ENCODE measurements at places on chromosomes 1 and 21.

DNA sequence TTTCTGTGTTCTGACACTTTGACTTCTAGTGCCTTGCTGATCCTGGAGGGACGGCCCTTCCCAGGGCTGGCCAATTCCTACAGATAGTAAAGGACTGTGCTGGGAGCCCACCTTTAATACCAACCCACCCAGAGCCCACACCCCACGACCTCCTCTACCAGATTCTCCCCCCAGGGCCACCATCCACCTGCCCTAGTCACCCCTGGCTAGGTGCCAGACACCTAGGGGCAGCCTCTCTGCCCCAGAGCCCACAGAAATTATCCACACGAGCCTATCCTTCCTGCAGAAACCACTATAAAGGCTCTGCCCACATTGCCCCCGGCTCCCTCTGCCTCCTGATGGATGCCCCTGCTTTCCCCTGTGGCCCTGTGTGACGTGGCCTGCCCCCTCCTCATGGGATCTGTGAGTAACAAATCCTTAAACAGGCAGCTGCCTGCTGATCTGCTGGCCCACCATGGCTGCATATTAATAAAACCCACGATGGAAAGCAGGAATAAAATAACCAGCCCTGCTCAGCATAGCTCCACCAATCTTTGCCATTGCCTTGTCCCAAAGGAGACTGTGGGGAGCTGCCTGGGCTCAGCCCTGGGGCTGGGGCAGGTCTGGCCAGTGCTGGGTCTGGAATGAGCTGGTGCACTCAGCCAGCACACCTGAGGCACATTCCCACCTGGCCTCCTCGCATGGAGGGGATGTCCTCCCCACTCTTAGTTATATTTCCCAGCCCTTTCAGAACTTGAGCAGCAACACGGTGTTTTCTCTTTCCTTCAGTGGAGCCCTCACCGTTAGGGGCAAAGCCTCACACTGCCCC lies 488.5 kb downstream of the NPHP4 start:
- no peak for DNase-seq

DNA sequence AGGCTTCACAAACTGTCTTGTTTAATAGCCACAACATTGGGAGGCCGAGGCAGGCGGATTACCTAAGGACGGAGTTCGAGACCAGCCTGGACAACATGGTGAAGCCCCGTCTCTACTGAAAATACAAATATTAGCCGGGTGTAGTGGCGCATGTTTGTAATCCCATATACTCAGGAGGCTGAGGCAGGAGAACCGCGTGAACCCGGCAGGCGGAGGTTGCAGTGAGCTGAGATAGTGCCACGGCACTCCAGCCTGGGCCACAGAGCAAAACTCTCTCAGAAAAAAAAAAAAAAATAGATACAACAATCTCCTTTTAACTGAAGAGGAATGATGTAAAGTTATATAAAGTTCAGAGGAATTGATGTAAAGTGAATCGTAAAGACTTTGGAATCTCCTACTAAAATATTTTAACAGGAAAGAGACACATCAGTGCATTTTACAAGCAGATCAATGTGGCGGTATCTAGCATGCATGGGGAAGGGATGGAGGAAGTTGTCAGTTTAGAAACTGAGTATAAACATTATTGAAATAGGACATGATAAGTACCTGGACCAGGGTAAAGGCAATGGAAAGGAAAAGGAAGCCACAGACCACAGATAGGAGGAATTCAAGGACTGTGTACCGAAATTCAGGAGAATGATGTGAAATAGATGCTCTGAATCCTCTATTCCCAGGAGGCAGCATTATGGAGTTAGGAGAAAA lies 41.5 kb downstream of the PTPRC start:
- no peak for DNase-seq

DNA sequence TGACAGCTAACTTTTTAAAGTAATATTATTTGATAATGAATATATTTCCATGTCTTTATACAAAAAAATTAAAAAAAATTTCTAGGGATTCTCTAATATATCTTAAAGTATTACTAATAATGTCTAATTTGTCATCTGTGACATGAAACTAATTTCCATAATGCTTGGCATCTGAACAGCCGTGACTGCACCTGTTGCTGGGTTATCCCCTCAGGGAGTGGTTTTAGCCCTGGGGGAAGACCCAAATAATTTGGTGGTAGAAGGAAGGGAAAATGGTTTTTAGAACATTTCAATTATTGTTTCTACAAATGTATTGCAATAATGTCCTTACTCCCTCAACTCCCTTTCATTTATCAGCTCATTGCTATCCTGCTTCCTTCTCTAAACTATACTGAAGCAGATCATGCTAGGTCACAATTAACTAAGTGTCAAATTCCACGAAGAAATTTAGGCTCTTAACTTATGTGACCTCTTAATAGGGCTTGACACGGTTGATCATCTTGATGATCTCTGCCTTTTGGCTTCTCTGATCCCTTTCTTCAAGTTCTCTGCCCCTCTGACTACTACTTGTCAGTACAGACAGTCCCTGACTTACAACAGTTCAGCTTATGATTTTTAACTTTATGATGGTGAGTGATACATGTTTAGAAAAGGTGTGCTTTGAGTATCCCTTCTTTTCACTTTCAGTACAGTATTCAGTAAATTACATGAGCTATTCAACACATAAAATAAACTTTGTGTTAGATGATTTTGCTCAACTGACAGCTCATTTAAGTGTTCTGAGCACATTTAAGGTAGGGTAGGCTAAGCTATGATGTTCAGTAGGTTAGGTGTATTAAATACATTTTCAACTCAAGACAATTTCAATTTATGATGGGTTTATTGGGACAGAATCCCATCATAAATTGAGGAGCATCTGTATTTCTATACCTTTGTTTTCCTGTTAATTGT lies 26.4 kb upstream of the DPH5 start:
- DNase-seq = no peak

DNA sequence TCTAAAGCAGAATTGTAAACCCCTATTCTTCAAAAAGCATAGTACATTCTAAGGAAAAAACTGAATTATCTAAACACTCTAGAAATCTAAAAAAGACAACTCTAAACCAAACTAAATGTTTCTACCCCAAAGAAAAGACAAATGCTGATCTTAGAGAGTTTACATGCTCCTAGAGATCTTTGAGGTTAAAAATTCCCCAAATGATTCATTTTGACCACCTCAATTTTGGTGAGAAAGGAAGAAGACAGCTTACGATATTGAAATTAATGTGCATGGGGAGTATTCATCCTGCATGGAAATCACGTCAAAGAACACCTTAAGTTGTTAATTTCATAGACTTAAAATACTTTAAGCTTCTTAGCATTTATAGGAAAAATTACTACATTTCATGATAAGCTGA lies 377.8 kb upstream of the RUNX1 start:
- no peak for DNase-seq

DNA sequence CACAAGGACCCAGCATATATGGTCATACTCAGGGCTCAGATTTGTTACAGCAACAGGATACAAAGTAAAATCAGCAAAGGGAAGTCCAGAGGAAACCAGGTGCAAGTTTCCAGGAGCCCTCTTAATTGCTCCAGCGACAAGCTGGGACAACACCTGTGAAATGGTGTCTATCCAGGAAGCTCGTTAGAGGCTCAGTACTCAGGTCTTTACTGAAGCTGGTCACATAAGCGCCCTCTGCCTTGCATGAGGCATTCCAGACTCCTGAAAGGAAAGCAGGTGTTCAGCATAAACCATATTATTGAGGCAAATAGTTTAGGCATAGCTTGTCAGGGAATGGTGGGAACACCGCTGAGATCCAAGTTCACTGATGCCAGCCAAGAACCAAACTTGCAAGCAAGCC lies 231.0 kb downstream of the SLC35F3 start:
- no peak for DNase-seq

DNA sequence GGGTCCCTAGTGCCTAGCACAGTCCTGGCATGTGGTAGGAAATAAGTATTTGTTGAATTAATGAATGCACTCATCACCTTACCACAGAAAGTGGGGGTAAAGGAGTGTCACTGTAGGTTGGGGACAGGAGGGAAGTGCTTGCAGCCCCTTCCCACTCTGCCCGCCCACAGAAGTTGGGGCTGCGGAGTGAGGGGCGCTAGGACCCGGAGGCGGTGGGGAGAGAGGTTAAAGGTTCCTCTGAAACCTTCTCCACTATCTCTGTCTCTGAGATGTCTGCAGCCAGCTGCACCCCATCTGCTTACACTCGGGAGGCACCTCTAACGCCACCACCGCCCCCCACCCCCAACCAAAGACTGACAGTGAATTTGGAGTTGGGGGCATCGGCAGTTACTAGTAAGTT lies 1.4 kb upstream of the WNT2B start:
- no peak for DNase-seq

- no peak for DNase-seq
Observed at GRCh38 chr1:24909388-24909898, 20.6 kb downstream of the RUNX3 start.

GRCh38 chr1:168980180-168980579 lies 126.3 kb upstream of the ATP1B1 start:
- no peak for DNase-seq

DNA sequence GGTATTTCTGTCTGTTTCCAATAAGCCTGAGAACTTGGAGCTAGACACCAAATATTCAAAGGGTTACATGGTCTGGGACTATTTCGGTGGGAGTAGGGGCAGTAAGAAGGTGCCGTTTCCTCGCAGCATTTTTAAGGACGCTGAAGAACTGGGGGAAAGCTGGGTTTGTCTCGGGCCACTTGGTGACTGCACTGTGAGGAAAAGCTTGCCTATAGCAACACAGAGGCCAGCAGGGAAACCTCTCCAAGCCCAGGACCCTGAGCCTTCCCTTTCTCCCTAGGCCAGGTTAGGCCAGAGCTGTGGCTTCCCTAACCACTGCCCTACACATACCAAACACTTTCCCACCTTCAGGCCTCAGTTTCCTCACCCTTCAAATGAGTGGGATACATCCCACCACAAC lies 3.3 kb downstream of the GLIS1 start:
- no peak for DNase-seq

- no peak for DNase-seq
Observed at GRCh38 chr1:167408355-167408754, 110.0 kb downstream of the CD247 start.

- DNase-seq = no peak
Observed at GRCh38 chr1:2935751-2936390, 85.4 kb upstream of the ACTRT2 start.

GRCh38 chr1:202923533-202923932 lies 3.5 kb downstream of the KLHL12 start:
- DNase-seq = no peak

DNA sequence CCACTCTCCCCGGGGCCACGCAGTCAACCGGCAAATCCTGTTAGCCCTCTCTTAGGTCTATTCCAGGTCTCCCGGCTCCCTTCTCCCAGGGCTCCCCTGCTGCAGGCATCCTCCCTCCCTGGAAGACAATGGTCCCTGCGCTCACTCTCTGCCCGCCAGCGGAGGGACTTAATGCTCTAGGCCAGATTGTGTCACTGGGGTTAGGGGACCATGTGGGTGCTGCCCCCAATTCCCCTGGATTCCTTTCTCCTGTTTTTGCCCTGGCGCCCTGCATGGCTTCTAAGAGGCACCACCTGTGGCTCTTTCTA lies 8.2 kb downstream of the FAM131C start:
- no peak for DNase-seq

GRCh38 chr1:36918604-36919003 lies 115.7 kb downstream of the GRIK3 start:
- DNase-seq = no peak

- DNase-seq = no peak
Observed at GRCh38 chr1:246454655-246455054, 52.4 kb downstream of the SMYD3 start.

DNA sequence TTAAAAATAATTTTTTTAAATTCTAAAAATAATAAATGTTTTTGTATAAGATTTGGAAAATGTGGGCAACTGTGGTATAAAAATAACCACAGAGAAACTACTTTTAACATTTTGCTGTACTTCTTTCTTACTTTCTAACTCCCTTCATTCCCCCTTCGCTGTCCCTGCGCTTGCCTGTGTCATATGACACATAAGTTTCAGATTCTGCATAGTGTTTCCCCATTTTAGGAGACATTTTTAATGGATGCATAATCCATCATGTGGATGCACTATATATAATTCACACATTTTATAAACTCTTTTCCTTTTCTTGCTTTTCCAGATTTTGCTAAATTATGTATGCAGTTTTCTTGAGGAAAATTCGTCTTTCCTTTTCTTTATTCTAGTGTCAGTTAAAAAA lies 16.3 kb downstream of the ATG4C start:
- no peak for DNase-seq
